IMR-90 (cell line): ENCODE measurements at places on chromosomes 7 and 10. TPM values are rescaled to one million over a fixed set of nuclear protein-coding genes. Genes with fewer than 3 reads are reported as not detected.

DOCK4 gene
- 4.2 and 4.4 TPM in 2 replicates for polyA plus RNA-seq

LEP gene
- not detected in 2 replicates for polyA plus RNA-seq

SRRM3 gene
- 2.5 and 2.7 TPM in 2 replicates for polyA plus RNA-seq

DNA sequence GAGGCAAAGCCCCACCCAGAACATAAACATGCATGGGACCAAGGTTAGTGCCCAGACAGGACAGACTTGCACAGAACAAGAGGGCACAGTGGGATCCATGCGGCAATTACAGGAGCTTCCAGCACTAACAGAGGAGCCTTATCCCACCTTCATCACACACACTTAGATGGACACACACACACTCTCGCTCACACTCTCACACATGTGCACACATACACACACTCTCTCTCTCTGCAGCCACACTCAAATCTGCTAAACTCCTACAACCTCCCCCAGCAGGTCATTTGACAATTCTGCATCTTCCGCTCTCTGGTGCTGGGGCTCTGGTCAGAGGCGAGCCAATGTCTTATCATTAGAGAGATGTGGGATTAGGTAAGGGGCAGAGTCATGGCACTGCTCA is 120.5 kb downstream of the UBE2H start:
- no peak overlapping the region for H3K4me3 ChIP-seq
- H3K27me3 ChIP-seq, result no peaks in the 10 kb centered on the region
- peaks cover 19% of the 10 kb centered on the region for H3K4me1 ChIP-seq
- peaks cover 32% of the 10 kb centered on the region for H3K36me3 ChIP-seq
- DNase-seq, result no peak
- peak overlapping the region; percentile 85; the same call in 1 of the 2 replicates for H3K27ac ChIP-seq

DNA sequence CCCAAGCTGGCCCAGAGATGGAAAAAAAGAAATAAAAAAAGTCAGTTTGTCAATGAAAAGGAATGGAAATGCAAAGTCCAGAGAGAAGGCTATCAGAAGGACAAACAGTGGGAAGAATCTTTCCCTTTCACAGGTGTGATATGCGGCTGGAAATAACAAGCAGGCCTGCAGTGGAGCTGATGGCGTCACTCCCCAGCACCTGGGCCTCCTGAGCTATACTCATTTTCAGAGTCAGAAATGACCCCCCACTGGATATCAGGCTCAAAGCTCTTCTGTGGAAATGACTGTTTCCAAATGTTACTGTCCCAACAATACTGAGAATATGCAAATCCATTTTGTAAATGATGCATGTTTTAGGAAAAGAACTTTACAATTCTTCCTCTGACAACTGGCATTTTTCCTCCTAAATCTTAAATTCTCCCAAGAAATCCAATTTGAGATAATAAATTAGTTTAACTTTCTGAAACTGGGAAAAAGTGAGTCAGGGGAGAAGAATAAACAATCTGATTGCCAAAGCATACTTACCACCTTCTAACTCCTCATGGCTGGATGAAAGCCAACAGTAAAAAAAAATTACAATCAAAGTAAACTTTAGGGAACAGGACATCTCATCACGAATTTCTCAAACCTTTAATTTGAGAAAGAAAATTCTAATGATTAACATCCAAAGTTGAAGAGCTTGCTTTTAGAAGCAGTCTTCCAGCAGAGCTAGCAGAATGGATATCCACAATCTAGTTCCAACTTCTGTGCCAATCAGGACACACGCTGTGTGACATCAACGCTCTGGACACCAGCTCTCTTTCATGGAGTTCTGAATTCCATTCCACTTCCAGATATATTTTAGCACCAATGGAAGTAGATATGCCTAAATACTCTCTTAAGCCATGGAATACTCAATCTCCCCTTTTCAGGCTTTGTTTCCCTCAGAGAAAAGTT is 5.3 kb upstream of the CUZD1 start:
- peaks cover 30% of the 10 kb centered on the region for H3K4me1 ChIP-seq
- no peak overlapping the region for H3K4me3 ChIP-seq
- H3K36me3 ChIP-seq, result no peaks in the 10 kb centered on the region
- no peaks in the 10 kb centered on the region for H3K27me3 ChIP-seq
- H3K27ac ChIP-seq, result no peak overlapping the region
- peak; percentile 64 for DNase-seq

GRCh38 chr7:81207801-81208200 is 288.9 kb upstream of the SEMA3C start:
- peaks cover 3% of the 10 kb centered on the region; the same call in 1 of the 2 replicates for H3K4me1 ChIP-seq
- H3K27me3 ChIP-seq, result no peaks in the 10 kb centered on the region
- H3K4me3 ChIP-seq, result no peak overlapping the region
- H3K27ac ChIP-seq, result no peak overlapping the region
- DNase-seq, result peak; percentile 19

- no peak overlapping the region for H3K4me3 ChIP-seq
- peaks cover 10% of the 10 kb centered on the region; the same call in 1 of the 2 replicates for H3K27me3 ChIP-seq
- no peak overlapping the region for H3K27ac ChIP-seq
- 0 out of 2 replicates have a peak, but pooled peaks cover 2% of the 10 kb centered on the region for H3K4me1 ChIP-seq
- no peaks in the 10 kb centered on the region for H3K36me3 ChIP-seq
These were observed 33.5 kb upstream of the ANTXRL start for GRCh38 chr10:46253076-46254006.
